ENCODE measurements at places on chromosomes 1 and 21.

GRCh38 chr1:3359756-3360440 is 94.6 kb upstream of the ARHGEF16 start:
- DNase-seq: no peak

GRCh38 chr1:156623946-156624813 is 5.0 kb downstream of the HAPLN2 start:
- no peak for DNase-seq

GRCh38 chr1:55015731-55016620 is 17.2 kb downstream of the BSND start:
- DNase-seq: no peak

DNA sequence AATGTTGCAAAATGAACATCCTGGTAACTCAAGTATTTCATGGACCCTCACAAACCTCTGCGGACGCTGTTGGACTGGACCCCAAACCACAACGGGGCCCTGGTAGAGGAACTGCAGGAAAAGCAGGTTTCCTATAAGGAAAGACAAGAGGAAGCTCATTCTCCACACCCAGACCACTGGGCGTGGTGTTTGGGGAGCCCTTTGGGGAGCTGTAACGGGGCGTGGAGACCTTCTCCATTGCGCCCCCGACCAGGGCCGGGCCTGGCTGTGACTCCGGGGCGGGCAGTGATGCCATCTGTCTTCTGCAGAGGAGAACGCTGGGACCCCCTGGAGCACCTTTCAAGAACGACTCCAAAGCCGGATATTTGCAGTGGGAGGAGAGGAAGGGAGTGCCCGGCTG is 30.0 kb upstream of the AGPAT3 start:
- no peak for DNase-seq

DNA sequence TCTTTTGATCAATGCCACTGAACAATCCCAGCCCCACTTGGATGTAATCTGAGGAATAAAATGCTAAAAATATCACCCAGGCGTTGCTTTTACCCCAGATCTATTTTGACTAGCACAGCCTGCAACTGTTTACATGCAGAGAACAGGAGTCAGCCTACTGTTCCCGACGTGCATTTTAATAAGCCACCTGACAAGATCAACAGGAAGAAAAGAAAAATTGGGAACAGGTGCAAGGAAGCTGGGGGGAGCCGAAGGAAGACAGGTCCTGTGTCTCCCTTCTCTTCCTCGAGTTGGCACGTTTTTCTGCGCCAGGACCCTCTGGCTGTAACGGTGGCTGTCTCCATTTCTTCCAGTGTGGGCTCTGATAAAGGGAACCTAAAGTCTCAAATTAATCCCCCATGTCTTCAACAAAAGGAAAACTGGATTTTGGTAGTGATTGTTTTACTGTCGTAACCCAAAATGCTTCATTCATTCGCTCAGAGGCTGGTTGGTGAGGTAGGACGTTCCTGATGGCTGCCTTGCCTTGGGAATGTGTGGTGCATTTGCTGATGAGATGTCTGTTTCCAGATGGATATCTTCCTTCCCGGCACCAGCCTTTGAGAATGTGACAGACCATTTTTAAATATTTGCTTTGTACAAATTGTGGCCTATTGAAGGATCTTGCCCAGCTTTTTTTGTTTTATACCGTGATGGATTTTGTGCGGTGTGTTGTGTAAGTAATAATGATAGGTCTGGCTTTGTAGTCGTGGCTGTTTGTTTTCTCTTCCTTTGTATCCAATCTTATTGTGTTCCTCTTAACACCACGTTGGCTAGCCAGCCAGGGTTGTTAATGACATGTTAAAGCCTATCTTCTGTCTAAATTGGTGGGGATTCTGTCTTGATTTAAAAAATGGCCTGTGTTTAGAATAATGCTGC is 117.5 kb downstream of the C1orf21 start:
- no peak for DNase-seq
